Activated CD4-positive, alpha-beta memory T cell treated with anti-CD3 and anti-CD28 coated beads, Interleukin-2, amount 10 ng/mL, durations not matched to agents 7 days and 5 days (primary cell): ENCODE measurements at places on chromosomes 5 and 9.

- H3K4me1 ChIP-seq = no peaks in the 10 kb centered on the region
- no peak overlapping the region for H3K27ac ChIP-seq
- H3K36me3 ChIP-seq = no peaks in the 10 kb centered on the region
- H3K4me3 ChIP-seq = no peak overlapping the region
- H3K27me3 ChIP-seq = no peaks in the 10 kb centered on the region
These were observed 73.1 kb downstream of the TMEM232 start for GRCh38 chr5:110653231-110653970.

DNA sequence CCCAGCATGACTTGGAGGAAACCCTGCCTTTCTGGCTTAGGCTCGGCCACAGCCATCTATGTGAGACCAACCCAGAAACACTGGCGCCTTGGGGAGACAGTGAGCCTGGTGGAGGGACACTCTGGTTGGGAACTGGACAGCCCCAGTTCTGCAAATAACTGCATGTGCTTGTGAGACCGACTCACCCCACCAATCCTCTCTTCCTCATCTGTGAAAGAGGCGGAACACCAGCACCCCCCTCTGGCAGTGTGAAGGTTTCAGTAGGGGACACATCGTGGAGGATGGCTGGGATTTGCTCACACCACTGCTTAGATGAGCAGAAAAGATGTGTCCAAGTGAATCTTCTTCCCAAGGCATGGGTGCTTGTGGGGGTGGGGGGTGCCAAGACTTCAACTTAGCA is 43.4 kb upstream of the N4BP3 start:
- H3K4me1 ChIP-seq = no peaks in the 10 kb centered on the region
- H3K27me3 ChIP-seq = peaks cover 12% of the 10 kb centered on the region
- H3K36me3 ChIP-seq = no peaks in the 10 kb centered on the region
- H3K4me3 ChIP-seq = no peak overlapping the region
- no peak overlapping the region for H3K27ac ChIP-seq
- DNase-seq = peak; percentile 43

GRCh38 chr5:158953929-158954534 is 145.7 kb downstream of the EBF1 start:
- H3K27me3 ChIP-seq = peaks cover 5% of the 10 kb centered on the region
- no peak for DNase-seq
- no peaks in the 10 kb centered on the region for H3K36me3 ChIP-seq

- no peak for DNase-seq
- H3K27me3 ChIP-seq = peaks cover 2% of the 10 kb centered on the region
- no peaks in the 10 kb centered on the region for H3K4me1 ChIP-seq
- H3K4me3 ChIP-seq = no peak overlapping the region
- no peaks in the 10 kb centered on the region for H3K36me3 ChIP-seq
These were observed 135.1 kb upstream of the PPP1R26 start for GRCh38 chr9:135344523-135344901.

DNA sequence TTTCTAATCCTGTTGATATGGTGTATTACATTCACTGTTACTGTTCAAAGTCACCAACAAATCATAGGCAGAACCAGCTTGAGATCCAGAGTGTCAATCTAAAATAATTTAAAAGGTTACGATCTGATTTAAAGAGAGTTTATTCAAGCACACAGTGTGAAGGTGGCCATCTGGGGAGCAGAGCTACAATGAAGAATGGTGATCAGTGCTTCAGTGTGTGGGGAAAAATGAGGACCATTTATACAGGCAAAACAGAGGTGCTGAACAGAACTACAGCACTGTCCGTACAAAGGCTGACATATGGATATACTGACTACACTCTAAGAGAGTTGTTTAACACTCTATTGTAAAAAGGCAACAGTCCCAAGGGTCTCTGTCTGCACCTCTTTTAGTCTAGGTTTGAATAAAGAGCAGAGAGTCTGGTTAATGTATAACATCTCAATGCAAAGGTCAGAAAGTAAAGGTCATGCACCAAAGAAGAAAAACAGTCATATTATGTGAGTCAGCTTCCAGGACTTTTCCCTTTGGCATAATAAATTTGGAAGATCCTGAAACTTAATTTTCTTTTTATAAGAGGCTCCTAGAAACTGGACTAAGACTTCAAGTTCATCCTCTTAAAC is 29.7 kb upstream of the TDRD7 start:
- no peaks in the 10 kb centered on the region for H3K36me3 ChIP-seq
- H3K27me3 ChIP-seq = peaks cover 9% of the 10 kb centered on the region
- DNase-seq = no peak
- no peak overlapping the region for H3K27ac ChIP-seq
- H3K4me1 ChIP-seq = peaks cover 7% of the 10 kb centered on the region
- H3K4me3 ChIP-seq = no peak overlapping the region

- H3K4me3 ChIP-seq = no peak overlapping the region
- H3K27me3 ChIP-seq = peaks cover 15% of the 10 kb centered on the region
- no peak for DNase-seq
- H3K4me1 ChIP-seq = no peaks in the 10 kb centered on the region
- H3K36me3 ChIP-seq = no peaks in the 10 kb centered on the region
- H3K27ac ChIP-seq = no peak overlapping the region
These were observed 109.3 kb upstream of the HAND1 start for GRCh38 chr5:154587123-154588026.

GRCh38 chr9:109277451-109277850 is 43.4 kb downstream of the EPB41L4B start:
- H3K4me1 ChIP-seq = no peaks in the 10 kb centered on the region
- DNase-seq = no peak
- no peak overlapping the region for H3K27ac ChIP-seq
- peaks cover 17% of the 10 kb centered on the region for H3K27me3 ChIP-seq
- no peaks in the 10 kb centered on the region for H3K36me3 ChIP-seq

DNA sequence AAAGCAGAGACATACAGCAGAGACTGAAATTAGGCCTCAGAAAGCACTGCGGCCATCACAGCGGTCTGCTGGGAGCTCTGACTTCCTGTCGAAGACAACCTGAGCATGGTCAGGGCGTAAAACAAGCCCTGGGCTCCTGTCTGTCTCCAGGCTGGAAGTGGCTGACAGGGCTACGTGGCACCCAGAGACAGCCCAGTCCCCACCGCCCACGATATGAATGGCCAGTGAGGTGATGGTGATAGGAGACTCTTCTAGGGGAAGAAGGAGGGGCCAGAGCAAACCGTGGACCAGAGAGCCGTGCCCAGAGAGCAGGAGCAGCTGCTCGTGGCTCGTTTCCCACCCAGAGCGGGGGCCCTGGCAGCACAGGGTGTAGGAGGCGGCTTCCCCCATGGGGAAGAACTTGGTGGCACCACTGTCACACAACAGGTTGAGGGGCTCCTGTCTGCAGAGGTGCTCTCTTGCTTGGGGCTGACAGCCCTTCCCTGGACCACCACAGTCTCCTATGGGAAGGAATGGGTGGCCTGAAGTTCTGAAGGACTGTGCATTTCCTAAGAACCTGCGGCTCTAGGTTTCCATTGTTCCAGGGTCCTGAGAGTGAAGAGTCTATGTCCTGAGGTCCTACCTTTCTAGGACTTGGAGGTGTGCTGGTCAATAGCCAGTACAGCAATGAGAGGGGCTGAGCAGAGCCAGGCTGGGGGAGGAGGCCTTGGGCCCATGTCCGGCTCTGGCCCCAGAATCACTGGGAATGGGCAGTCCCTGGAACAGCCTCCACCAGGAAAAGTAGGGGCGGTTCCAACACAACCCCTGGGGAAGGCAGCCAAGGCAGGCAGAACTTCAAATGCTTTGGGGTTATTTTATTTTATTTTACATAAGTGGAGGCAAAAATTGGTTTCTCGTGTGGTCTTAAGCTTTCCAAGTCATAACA is 56.4 kb downstream of the BARX1 start:
- H3K4me3 ChIP-seq = no peak overlapping the region
- H3K27me3 ChIP-seq = no peaks in the 10 kb centered on the region
- peaks cover 12% of the 10 kb centered on the region for H3K4me1 ChIP-seq
- H3K36me3 ChIP-seq = no peaks in the 10 kb centered on the region

- no peak overlapping the region for H3K4me3 ChIP-seq
- no peak for DNase-seq
- H3K36me3 ChIP-seq = no peaks in the 10 kb centered on the region
These were observed 607.8 kb downstream of the BNC2 start for GRCh38 chr9:16262477-16263261.

DNA sequence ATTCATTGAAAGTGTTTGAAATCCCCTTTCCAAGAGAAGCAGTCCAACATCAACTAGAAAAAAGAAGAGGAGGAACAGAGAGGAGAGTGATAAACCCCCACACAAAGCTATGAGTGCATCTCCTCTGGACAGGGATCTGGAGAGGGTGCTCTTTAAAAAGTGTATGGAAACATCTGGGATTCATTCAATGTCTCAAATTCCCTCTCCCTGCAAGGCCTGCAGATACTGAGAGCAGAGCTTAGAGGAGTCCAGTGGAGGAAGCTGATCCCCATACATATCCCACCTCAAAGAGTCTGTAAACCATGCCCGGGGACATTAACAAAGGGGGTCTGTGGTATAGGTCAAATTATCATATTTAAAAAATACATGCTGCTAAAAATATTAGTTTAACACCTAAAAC is 2.2 kb downstream of the SPOCK1 start:
- H3K36me3 ChIP-seq = no peaks in the 10 kb centered on the region
- no peak for DNase-seq
- no peak overlapping the region for H3K27ac ChIP-seq
- H3K4me1 ChIP-seq = no peaks in the 10 kb centered on the region
- H3K4me3 ChIP-seq = no peak overlapping the region

DNA sequence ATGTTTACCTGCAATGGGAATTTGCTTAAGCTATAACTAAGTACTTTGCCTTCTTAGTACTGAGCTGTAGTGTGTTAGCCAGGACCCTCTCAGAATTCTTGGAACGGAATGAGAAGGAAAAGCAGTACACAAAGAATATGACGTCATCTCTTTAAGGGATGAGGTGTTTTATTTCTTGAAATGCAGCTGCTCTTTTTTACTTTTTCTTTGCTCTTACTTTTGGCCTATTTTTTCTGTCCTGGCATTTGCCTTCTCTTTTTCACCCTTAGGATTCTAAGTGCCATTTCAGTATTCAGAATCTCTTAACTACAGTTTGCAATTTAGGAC is 10.1 kb downstream of the KIF2A start:
- peaks cover 78% of the 10 kb centered on the region for H3K4me1 ChIP-seq
- H3K36me3 ChIP-seq = peaks cover 53% of the 10 kb centered on the region
- H3K27me3 ChIP-seq = no peaks in the 10 kb centered on the region
- H3K4me3 ChIP-seq = no peak overlapping the region
- no peak for DNase-seq

DNA sequence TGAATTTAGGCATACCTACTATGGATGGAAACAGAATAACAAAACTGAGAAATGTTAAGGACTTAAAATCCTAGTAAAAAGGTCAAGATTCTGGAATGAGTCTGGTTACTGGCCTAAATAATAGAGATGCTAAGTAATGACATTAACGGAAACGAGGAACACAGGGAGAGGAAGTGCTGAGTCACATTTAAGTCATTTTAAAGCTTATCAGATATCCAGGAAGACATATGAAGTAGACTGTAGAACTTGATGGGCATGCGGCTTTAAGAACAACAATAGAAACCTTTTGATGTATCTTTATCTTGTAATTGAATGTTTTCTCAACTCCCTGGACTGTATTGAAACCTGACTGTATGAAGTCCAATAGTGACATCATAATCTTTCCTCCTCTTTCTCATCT is 1251.4 kb upstream of the CDH6 start:
- no peak overlapping the region for H3K27ac ChIP-seq
- no peaks in the 10 kb centered on the region for H3K4me1 ChIP-seq
- H3K4me3 ChIP-seq = no peak overlapping the region
- no peaks in the 10 kb centered on the region for H3K36me3 ChIP-seq

- no peak overlapping the region for H3K4me3 ChIP-seq
- no peak for DNase-seq
These were observed 19.5 kb downstream of the IGIP start for GRCh38 chr5:140145256-140145655.

GRCh38 chr9:7011395-7012067 is 253.8 kb downstream of the KDM4C start:
- H3K36me3 ChIP-seq = peaks cover 60% of the 10 kb centered on the region
- H3K27me3 ChIP-seq = no peaks in the 10 kb centered on the region
- no peak overlapping the region for H3K4me3 ChIP-seq
- H3K4me1 ChIP-seq = peaks cover 14% of the 10 kb centered on the region
- H3K27ac ChIP-seq = no peak overlapping the region
- DNase-seq = peak; percentile 22

DNA sequence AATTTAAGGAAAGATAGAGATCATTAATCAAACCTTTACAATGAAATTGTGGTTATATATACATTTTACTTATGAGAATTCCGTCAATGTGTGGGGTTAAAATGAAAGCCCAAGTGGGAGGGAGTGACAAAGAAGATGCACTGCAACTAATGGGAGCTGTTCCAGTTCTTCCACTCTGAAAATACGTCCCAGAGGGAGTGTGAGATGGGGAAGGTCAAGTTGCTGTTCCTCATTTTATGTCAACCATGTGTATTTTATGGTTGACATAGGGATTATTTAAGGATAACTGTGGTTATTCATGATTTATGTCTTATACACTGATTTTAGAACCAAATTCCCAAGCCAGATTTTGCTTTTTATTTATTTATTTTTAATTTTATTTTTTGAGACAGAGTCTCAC is 14.2 kb upstream of the RGS3 start:
- H3K4me1 ChIP-seq = no peaks in the 10 kb centered on the region
- no peaks in the 10 kb centered on the region for H3K36me3 ChIP-seq
- no peaks in the 10 kb centered on the region for H3K27me3 ChIP-seq
- no peak overlapping the region for H3K27ac ChIP-seq
- DNase-seq = no peak

DNA sequence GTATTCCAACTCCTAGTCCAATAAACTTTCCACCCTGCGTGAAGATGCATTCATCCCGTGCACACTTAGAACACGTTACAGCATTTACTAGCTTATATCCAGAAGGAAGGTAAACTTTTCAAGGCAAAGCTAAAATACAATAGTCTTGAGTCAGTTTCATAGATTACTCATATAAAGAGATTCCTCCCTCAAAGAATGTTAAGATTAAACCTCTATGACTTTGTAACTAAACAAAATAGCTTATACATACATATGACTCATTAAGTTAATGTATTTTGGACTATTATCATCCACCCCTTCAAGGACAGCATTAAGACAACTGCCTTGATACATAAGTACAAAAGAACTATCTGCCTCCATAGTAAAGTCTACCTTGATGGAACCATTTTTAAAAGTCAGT is 36.1 kb downstream of the TLE1 start:
- no peaks in the 10 kb centered on the region for H3K4me1 ChIP-seq
- H3K36me3 ChIP-seq = no peaks in the 10 kb centered on the region
- H3K27me3 ChIP-seq = no peaks in the 10 kb centered on the region
- no peak for DNase-seq
- no peak overlapping the region for H3K4me3 ChIP-seq
